ENCODE measurements at places on chromosomes 3 and 15.

- no peak for DNase-seq
Observed at GRCh38 chr15:49134683-49135341, 20.6 kb downstream of the COPS2 start.

DNA sequence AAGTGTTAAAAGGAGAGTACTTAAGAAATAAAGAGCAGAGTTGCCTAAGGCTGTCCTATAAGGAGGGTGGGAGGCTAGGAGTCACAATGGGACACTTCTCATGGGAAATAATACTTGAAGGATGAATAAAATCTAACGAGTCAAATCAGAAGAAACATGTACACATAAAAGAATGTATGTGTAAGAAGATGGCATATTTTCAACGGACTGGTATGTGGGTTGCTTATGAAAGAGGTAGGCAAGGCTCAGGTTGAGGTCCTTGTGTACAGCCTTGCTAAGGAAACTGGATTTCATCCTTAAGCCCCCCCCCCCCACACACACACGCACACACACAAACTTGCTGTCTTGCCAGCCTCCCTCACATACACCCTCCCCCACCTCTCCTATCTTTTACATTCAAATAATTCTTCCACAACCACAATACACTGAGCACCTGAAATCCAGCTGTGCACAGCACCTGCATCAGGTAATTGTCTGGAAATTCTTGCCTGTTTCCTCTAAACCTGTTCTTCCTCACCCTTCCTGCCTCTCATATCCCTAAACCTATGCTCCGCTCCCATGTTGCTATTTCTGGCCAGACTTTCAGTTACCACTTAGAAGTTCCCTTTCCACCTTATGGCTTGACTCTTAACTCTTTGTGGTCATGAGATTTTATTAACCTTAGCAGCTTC is 79.2 kb downstream of the FMN1 start:
- no peak for DNase-seq

- no peak for DNase-seq
Observed at GRCh38 chr3:138559134-138559533, 34.9 kb downstream of the CEP70 start.

DNA sequence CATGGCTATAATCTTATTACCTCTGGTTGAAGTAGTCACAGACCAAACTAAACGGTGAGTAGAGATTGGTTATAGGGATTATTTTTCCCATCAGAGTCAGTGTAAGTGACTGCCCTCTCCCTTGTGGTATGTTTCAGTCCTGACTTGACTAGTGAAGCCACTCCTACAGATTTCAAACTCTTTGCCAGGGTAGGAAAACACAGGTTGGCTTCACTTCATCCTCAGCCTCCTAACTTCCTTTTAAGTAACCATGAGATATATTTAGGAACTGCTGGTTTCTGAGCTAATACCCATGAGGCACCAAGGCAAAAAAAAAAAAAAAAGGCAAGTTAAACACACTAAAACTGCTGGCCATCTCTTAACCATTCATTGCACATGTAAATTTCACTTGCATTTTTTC is 349.2 kb upstream of the MCTP2 start:
- no peak for DNase-seq

DNA sequence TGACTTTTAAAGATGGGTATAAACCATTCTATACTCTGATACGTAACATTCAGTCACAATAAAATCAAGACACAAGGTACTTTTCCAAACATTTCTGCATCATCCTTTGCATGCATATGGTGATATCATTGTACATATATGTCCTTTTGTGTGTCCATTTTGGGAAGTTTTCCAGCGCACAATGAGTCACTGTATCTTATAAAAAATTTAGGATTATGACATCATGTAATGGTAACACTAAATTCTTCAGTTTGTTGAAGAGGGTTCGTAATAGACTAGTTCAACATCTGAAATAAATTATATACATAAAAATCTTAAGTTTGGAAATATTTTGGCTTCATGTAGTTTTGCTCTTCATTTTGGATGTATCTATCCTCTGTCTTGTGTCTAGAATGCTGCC is 480.9 kb downstream of the ROBO1 start:
- no peak for DNase-seq

- no peak for DNase-seq
Observed at GRCh38 chr3:49841126-49841696, 15.2 kb downstream of the TRAIP start.
